Upper lobe of right lung (tissue), 1 donor: ENCODE measurements at places on chromosomes 7 and 10. TPM values are rescaled to one million over a fixed set of nuclear protein-coding genes. Genes with fewer than 3 reads are reported as not detected.

DNA sequence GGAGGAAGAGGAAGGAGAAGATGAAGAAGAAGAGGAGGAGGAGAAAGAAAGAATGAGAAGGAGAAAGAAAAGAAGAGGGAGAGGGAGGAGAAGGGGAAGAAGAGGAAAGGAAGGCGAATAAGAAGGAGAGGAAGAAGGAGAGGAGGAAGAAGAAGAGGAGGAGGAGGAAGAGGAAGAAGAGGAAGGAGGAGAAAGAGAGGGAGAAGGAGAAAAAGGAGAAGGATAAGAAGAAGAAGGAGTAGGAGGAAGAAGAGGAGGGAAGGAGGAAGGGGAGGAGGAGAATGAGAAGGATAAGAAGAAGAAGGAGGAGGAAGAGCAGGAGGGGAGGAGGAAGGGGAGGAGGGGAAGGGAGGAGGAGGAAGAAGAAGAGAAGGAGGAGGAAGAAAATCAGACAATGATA is 149.2 kb upstream of the LYZL2 start:
- no peak overlapping the region for H3K27ac ChIP-seq
- DNase-seq = no peak
- H3K27me3 ChIP-seq = no peaks in the 10 kb centered on the region
- no peaks in the 10 kb centered on the region for H3K36me3 ChIP-seq
- H3K4me1 ChIP-seq = peaks cover 9% of the 10 kb centered on the region

- H3K4me3 ChIP-seq = no peak overlapping the region
- H3K36me3 ChIP-seq = no peaks in the 10 kb centered on the region
- no peak for DNase-seq
- H3K27me3 ChIP-seq = no peaks in the 10 kb centered on the region
- no peaks in the 10 kb centered on the region for H3K4me1 ChIP-seq
These were observed 495.1 kb downstream of the AUTS2 start for GRCh38 chr7:70093205-70093904.

DNA sequence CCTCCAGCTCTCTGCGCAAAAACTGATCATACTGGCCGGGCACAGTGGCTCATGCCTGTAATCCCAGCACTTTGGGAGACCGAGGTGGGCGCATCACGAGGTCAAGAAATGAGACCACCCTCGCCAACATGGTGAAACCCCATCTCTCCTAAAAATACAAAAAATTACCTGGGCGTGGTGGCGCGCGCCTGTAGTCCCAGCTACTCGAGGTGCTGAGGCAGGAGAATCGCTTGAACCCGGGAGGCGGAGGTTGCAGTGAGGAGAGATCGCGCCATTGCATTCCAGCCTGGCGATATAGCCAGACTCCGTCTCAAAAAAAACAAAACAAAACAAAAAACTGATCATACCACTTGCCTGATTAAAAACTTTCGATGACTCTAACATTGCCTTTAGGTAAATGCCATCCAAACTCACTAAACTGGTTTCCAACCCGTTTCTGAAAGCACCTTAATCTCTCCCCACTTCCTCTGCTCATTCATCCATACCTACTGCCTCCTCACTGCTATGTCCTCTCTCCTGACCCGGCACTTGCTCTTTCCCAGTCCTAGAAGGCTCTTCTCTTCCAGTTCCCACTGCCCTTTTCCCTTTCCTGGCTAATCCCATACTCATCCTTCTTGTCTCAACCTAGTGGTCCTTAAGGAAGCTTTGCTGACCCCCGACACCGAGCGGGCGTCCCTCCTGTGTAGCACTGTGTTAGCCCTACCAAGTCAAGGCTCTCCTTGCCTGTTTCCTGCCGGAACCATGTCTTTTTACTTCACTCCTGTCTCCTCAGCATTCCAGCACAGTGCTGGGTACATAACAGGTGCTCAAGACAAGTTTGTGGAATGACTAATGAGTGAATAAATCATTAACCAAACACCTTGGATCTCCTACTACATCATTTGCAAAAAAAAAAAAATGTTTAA is 686 bp upstream of the MIOS start:
- H3K27ac ChIP-seq = peak overlapping the region; percentile 90
- no peaks in the 10 kb centered on the region for H3K27me3 ChIP-seq
- no peaks in the 10 kb centered on the region for H3K36me3 ChIP-seq
- peaks cover 17% of the 10 kb centered on the region for H3K4me1 ChIP-seq

The HOXA7 gene
- 2.9 TPM for total RNA-seq

The PNLIP gene
- not detected for total RNA-seq

The CHRM2 gene
- total RNA-seq = 1.1 TPM
